Hematopoietic multipotent progenitor cell treated with erythropoietin and hydrocortisone succinate and interleukin-3 and kit ligand, for 8 days (in vitro differentiated cells): ENCODE measurements at places on chromosomes 12 and 14.

DNA sequence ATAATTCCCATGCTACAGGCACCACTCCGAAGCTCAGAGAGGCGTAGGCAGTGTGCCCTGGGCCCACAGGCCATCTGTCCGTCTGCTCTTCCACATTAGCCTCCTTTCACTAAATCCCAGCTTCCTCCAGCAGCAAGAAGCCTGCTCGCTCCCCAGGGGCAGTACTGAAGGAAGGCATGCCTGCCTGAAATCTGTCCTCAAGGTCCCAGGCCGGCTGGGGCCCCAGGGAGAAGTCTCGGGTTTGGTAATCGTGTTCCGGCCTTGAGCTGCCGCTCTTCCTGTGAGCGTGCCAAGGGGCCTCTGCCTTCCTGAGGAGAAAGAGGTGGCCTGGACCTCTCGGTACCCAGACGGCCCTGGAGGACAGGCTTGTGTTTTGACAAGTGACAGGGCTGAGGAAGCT, 15.2 kb upstream of the DLK1 start:
- DNase-seq: peak; percentile 19

DNA sequence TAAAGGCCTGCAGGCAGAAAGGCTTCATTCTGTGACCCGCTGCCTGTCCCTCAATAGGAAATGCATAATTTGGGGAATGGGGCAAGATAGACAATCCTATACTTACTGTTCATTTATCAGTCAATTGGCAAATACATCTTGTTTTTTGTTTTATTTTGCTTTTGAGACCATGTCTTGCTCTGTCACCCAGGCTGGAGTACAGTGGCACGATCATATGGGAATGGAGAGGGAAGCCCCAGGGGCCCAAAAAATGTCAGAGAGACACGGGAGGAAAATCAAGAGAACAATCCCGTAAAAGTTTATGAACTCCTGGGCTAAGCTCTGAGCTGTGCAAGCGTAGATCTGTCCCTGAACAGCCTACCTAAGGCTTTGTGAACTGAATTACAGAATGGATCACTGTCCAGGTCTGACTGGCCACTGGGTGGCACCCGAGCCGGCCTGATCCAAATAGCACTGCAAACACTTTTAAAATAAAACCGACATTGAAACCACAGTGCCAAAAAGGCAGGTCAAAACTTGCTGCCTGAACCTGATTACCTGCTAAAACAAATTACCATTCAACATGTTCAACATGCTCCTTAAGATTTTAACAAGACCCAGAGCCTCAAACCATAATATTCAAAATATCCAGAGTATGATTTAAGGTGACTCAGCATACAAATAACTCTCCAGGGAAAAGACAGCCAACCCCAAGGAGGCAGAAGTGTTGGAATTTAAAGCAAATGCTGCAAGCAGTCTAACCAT, 11.8 kb downstream of the COPS7A start:
- peak; percentile 62 for DNase-seq

- DNase-seq: peak; percentile 75
Measured at GRCh38 chr14:61025251-61026223, 44.5 kb downstream of the SLC38A6 start.

- peak; percentile 90 for DNase-seq
Measured at GRCh38 chr12:164207-164606, 49.8 kb downstream of the SLC6A12 start.

GRCh38 chr12:32569259-32569658, 109.8 kb upstream of the DNM1L start:
- no peak for DNase-seq

GRCh38 chr12:89166525-89166934, 185.8 kb downstream of the DUSP6 start:
- peak; percentile 35 for DNase-seq

DNA sequence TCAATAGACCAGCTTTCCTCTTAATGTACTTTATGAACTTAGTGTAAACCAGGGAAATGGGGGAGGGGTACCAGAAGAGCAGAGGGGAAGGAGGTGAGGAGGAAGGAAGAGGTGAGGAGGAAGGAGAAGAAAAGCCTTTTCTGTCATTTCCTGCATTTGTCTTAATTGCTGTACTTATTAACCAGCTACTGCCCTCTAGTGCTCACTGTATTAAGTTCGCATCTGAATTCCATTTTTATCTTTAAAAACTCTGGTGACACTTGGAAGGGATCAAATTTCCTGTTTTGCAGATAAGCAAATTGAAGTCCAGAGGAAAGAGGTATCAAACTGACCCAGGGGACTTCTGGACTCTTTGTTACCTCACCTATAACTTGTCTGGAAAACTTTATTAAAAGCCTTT, 22.2 kb downstream of the MANSC1 start:
- peak; percentile 80 for DNase-seq

DNA sequence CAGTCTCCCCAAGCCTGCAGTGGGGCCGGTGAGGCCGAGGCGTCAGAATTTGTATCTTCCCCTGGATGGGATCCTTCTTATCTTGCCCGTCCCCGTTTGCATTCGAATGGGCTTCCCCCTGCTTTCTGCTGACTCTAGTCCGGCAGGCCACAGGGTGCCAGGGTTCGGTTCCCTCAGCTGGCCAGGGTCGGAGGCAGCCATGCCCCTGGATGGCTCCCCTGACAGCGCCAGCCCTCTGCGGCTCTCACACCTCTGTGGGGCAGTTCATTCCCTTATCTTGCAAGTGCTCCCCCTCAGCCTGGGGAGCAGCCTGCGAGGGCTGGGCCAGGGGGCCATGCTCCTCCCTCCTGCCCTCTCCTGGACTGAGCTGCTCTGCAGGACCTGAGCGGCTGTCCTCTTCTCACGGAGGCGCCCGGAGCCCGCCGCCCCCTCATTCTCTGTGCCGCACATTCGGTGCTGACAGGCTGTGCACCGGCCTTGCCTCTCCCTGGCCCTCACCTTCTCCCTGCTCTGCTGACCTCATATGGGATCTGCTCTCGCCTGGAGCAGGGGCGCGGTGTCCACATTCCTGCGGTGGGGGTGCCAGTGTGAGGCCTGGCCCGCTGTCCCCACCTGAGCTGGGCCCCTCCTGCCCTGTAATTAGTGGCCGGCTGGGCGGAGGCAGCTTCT, 32.8 kb downstream of the KIF26A start:
- no peak for DNase-seq

DNA sequence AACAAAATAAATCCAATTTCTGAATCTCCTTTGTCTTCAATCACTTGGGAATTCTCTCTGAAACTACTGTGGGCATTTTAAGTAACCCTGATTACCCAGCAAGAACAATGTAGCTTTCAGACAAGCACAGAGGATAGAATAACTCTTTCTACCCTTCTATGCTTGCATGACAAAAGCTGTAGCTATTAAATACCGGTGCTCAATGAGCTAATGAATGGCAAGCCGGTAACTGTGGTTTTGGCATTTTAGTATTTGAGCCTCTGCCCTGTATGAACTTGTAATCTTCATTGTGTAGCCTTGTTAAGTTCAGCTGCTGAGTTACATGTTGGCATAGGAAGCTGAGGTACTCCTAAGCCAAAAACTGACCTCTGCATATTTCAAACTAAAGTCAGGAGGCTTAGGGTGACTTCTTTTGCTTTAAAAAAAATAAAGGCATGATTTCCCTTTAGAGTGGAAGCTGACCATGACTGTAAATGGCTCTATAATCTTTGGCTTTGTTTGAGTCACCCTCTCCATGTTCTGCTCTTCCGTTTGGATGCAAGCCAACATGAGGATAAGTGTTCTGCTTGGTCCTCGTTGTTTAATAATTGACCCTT, 171.0 kb upstream of the HIF1A start:
- no peak for DNase-seq

DNA sequence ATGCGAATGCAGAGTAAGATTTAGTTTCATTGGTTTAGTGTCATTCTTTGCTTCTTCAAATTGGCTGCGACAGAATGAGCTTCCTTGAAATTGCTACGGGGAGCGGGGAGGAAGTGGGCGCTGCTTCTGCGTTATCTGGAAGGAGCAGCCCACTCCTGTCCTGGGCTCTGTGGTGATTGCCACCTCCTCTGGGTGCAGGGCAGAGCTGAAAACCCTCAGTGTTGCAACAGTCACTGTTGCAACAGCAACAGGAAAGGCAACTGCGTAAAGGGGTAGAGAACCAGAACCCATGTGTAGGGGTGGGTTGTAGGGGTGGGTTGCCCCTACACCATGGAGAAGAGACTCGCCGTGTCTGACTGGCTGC, 57.7 kb downstream of the MAX start:
- DNase-seq: peak; percentile 96

- DNase-seq: peak; percentile 67
Measured at GRCh38 chr12:28235015-28235414, 44.8 kb downstream of the CCDC91 start.

- no peak for DNase-seq
Measured at GRCh38 chr14:24789378-24789884, 155.4 kb upstream of the GZMB start.

DNA sequence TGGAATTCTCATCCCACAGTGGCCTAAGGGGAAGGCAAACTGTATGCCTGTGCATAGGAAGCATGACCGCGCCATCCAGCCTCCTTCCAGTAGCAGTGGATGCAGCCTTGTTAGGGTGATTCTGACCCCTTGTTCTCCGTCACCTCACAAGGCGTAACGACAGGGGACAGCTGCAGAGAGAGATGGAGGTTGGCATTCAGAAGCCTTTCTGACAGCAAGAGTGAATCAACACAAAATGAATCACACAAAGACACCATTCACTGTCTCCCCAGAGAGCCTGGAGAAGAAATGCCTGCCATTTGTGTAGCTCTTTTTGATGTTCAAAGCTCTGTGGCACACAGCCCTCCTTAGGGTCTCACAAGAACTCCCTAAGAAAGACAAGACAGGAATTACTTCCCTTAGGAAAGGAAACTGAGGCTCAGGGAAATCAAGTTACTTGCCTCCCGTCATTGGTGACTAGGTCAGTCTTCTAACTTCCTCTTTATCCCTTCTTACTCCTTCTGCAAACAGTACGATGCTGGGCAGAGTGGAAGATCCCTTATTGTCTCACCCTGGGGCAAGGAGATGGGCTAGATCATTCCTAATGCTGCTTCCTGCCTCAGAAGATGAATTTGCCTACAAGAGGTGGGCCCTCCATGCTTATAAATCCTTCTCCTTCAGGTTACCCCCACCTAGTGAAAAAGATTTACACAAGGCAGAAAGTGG, 280.9 kb downstream of the CACNA1C start:
- DNase-seq: no peak

DNA sequence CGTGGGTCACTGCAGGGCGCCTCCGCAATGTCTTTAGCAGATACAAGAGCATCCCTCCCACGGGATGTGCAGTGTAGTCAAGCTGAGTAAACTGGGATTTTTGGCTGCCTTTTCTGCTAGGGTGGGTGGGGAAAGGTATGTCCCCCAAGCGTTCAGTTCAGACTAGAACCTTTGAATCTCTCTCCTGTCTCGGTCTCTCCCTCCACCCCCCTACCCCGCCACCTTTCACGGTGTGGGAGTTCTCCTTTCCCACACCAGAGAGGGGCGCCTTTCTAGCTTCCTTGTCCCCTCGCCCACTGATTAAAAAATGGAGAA, 525 bp upstream of the FAR2 start:
- DNase-seq: no peak

- DNase-seq: no peak
Measured at GRCh38 chr12:27207615-27208413, 36.3 kb upstream of the STK38L start.

DNA sequence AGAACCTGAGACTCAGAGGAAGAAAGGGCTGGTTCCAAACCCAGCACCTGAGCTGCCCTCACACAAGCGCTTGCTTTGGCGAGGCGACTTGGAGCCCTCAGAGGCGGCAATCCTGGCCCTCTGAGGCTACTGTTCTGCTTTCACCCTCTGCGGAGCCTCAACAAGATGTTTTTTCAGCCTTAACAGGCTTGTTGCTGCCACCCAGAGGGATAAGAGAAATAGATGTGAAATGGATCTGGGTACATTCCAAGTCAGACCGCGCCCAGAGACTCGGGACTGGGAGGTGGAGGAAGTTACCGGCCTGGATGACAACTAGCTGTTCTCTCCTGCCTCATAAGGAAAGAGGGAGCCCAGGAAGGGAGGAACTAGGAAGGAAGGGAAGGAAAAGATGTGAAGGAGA, 89.6 kb downstream of the TTC7B start:
- peak; percentile 29 for DNase-seq

GRCh38 chr12:43733687-43734086, 24.9 kb downstream of the PUS7L start:
- DNase-seq: no peak

GRCh38 chr12:43979450-43979849, 143.6 kb downstream of the TMEM117 start:
- DNase-seq: no peak

- DNase-seq: no peak
Measured at GRCh38 chr14:43249591-43249990, 1257.5 kb downstream of the FSCB start.

DNA sequence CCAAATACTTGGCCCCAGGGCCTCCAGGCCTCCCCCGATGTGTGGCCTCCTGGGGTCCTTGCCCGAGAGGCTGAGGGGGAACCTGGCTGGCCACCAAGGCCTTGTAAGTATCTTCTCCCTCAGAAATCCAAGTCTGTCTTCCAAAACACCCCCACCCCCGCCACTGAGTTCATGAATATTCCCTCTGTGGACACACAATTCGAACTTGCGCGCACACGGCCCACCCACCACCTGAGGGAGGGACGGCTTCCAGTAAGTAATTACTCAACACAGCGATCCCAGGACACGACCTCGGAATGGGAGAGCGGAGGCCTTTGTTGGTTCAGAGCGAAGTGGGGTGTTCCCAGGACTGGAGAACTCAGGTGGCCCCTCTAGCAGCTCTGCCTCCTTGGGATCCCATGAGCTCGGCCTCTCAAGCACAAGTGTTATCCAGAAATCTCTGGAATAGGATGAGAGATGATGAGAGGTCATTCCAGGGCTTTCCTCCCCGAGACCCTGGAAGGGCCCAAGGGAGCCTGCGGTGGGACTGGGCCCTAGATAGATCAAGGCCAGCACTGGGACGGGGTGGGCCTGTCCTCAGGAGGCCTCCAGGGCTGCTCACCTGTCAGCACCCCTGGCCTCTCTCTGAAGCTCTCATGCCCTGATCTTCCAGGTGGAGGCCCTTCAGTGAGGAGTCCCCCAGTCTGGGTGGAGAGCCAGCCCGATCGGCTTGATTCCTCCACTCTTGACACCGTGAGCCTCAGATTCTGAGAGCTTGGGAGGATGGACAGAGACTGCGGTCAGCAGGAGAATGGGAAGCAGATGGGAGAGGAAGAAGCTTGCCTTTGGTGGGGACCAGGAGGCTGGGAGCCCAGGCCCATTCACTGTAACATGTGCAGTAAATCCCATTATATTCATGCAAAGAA, 219.0 kb upstream of the RTL1 start:
- no peak for DNase-seq

- no peak for DNase-seq
Measured at GRCh38 chr12:132493482-132494178, 3.7 kb downstream of the FBRSL1 start.

GRCh38 chr14:36583242-36583892, 953 bp upstream of the NKX2-8 start:
- no peak for DNase-seq

DNA sequence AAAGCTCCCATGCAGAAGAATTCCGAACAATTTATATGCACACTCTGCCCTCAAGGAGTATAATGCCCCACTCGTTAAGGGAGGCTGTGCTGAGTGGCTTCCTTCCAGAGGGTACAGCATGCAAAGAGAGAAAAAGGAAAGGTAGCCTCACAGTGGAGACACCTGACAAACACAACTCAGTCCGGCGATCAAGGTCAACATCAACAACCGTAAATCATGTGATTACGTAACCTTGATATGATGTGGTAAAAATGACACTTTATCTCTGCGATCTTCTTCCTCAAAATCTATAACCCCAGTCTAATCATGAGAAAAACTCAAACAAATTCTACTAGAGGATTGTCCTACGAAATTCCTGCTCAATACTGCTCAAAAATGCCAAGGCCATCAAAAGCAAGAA, 400.5 kb upstream of the CCDC196 start:
- DNase-seq: no peak
